ENCODE measurements at places on chromosomes 13 and 19. TPM values are rescaled to one million over a fixed set of nuclear protein-coding genes. Genes with fewer than 3 reads are reported as not detected.

DNA sequence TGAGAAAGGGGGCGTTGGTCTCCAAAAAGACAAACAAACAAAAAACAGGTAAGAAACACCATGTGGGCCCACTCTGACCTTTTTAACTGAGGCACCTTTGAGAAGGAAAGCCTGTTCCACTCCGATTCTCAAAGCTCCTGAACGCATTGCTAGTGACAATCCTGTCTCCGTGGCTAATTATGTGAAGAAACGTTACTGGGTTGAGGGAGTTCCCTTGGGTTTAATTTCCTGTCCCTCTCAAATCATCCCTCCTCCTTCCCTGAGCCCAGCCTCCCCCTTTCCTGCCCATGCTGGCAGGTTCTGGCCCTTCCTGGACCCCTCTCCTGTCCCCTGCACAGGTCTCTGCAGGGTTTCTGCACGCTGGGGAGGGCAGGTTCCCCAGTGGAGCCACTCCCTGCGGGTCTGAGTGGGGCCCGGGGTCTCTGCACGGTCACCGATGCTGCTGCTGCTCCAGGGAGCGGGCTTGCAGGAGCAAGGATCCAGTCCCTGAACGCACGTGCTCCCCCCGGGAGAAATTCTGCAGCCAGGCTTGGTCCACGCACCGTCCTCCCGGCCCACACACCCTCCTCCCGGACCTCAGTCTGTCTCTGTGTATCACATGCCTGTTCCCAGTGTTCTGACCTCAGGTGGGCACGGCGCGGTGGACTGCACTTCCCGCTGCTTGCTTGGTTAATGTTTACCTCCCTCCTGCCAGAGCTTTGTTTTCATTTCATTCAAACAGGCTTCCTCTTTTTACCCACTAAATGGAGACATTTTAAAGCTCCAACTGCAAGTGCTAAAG lies 76.4 kb upstream of the MCF2L start:
- H3K4me1 ChIP-seq = peaks cover 33% of the 10 kb centered on the region
- H3K27me3 ChIP-seq = peaks cover 70% of the 10 kb centered on the region
- no peak overlapping the region for H3K27ac ChIP-seq
- H3K4me3 ChIP-seq = no peak overlapping the region

- H3K4me3 ChIP-seq = no peak overlapping the region
- H3K4me1 ChIP-seq = no peaks in the 10 kb centered on the region
- no peaks in the 10 kb centered on the region for H3K27me3 ChIP-seq
- DNase-seq = no peak
Measured at GRCh38 chr19:36987091-36987490, 71.0 kb downstream of the ZNF568 start.

- no peaks in the 10 kb centered on the region for H3K4me1 ChIP-seq
- no peak for DNase-seq
- H3K4me3 ChIP-seq = no peak overlapping the region
Measured at GRCh38 chr13:80530902-80531301, 190.0 kb upstream of the SPRY2 start.

DNA sequence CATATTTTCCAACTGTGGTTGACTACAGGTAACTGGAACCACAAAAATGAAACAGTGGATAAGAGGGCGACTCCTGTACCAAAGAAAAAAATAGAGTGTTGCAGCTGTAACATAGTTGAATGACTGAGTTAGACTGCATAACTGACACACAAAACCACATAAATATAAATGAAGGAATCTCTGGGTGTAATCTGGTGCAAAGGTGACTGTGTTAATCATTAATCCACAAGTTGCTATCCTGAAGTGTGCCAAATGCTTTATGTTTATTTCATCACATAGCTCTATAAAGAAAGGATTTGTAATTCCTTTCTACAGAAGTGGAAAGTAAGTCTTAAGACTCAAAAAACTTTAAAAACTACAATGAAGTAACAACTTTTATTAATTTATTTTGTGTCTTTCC lies 6.0 kb upstream of the GJB2 start:
- no peak overlapping the region for H3K27ac ChIP-seq
- DNase-seq = no peak
- peaks cover 57% of the 10 kb centered on the region for H3K27me3 ChIP-seq
- H3K4me3 ChIP-seq = no peak overlapping the region
- H3K4me1 ChIP-seq = peaks cover 5% of the 10 kb centered on the region

Gene ACP7
- total RNA-seq = not detected

Gene PSG11
- total RNA-seq = not detected

Measured in left ventricle myocardium inferior (tissue), 1 donor.